ENCODE measurements at places on chromosomes 16 and 17. TPM values are rescaled to one million over a fixed set of nuclear protein-coding genes. Genes with fewer than 3 reads are reported as not detected.

HYDIN gene
- 2.6 TPM for total RNA-seq

DNA sequence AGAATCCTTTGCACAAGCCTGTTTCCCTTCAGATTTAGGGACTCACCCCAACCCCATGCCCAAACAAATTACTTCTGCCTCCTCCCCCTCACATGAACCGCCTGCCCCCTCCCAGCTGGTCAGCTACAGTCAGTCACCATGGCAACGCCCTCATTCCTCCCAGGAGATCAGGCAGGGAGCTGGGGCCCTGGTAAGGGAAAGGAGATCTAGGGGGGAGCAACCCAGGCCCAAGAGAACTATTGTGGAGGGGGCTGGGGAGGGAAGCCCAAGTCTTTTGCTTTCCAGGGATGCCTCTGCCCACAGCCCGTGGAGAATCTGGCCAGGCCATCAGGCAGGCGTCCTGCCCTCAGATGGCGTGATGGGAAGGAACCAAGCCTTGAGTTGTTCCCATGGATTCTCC, 2.8 kb downstream of the FAM171A2 start:
- peak; percentile 54 for DNase-seq

DNA sequence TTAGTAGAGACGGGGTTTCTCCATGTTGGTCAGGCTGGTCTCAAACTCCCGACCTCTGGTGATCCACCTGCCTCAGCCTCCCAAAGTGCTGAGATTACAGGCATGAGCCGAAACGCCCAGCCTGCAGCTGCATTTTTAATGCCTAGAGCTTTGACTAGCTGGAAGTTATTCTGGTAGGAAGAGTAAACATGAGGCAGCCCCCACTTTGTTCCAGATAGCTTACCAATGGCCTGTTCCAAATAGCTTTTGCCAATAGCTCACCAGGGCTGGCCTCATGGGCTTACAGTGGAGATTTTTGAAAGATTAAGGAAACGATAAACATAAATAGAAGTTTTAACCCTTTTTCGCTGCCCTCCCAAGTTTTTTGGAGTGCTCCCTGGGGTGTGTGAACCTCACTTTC, 9.8 kb downstream of the TRPV2 start:
- DNase-seq: no peak

DNA sequence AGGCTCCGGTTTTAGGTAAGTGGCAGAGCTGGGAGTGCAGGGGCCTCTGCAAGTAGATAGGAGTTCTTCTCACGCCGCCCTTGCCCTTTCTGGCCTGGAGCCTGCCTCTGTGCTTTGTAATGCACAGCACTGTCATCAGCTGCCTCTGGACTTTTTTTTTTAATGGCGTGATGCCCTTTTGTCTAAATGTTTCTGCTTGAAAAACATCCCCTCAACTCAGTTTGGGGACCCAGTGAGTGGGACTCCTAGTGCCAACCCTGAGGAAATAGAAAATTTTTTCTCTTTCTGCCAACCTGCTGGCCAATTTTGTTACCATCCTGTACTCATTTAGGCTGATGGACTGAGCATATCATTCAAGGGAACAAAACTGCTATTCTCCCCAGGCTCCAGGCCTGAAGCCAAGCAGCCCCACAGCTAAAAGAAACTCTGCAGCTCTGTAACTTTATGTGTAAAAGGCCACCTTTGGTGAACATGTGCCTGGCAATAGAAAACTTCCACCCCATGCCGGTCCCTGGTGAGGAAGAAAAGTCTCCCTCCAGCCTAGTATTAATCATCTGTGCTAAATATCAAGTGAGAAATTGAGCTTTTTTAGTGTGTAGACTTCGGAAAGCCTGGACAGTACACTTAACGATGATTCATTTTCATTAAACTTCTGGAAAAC, 22.5 kb downstream of the SLC6A2 start:
- no peak for DNase-seq

DNA sequence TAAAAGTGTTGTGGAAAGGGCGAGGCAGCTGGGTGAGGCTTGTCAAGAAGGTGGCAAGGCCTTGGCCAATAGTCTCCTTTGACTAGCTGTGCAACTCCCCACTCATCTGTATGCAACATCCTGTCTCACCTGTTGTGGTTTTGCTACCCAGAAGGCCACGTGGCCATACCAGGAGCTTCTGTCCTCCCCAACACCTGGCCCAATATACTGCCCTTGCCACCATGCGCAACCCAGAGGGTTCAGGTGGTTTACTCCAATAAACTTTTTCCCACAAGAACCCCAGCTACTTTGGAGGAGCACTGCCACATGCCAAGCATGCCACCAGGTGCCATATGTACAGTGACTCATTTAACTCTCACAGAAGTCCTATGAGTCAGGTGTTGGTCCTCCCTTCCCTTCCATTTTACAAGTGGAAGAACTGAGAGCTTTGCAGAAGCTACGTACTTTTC, 10.2 kb downstream of the MYO19 start:
- no peak for DNase-seq

PRR14 gene
- 24.3 TPM for total RNA-seq

DNA sequence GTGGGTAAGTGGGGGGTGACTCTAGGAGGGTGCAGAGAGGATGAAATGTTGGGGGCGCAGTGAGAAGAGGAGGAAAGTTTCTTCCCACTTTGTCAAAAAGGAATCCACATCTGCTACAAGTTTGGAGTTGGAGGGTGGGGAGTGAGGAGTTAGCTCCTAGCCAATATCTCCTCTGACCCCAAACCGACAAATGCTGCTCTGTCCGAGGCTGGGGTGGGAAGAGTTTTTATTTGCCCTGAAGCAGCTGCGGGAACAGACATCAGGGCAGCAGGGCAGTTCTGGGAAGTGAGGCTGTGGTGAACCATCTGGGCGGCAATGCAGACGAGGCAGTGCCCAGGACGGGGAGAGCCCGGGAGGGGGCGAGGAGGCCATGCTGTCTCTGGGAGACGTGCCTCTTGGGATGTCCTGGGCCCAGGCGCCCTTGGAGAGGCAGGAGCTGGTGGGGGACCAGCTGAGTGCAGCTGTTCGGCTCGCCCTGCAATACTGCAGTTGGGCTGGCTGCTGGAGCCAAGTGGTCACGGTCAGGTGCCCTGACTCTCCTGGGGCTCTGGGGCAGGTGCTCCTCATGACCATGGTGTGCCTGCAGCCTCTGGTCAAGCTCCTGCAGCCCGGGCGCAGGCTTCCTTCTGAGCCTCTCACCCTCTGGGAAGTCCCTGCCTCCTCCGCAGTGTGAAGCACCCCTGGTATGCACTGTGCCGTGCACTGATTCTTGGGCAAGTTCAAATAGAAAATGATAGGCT, 6.4 kb upstream of the SOCS3 start:
- DNase-seq: peak; percentile 40

RABEP2 gene
- total RNA-seq: 22.6 TPM

- DNase-seq: no peak
These were observed 201.4 kb upstream of the CIBAR2 start for GRCh38 chr16:85313526-85314301.

KRTAP2-1 gene
- total RNA-seq: not detected

- peak; percentile 85 for DNase-seq
These were observed 1.7 kb upstream of the ZNF423 start for GRCh38 chr16:49857423-49858181.

GRCh38 chr17:79043191-79043930, 19.4 kb downstream of the C1QTNF1 start:
- DNase-seq: no peak

- no peak for DNase-seq
These were observed 20.8 kb downstream of the FANCA start for GRCh38 chr16:89795676-89796075.

ZNF213 gene
- total RNA-seq: 8.9 TPM

GRCh38 chr17:61337290-61337689, 62.4 kb upstream of the TBX2 start:
- DNase-seq: no peak

PLSCR3 gene
- 42.7 TPM for total RNA-seq

- DNase-seq: no peak
These were observed 17.3 kb upstream of the KCNJ12 start for GRCh38 chr17:21358682-21359482.

KRTAP4-4 gene
- total RNA-seq: not detected

GRCh38 chr16:56973294-56973689, 11.5 kb downstream of the CETP start:
- no peak for DNase-seq

GRCh38 chr16:17392127-17392856, 78.5 kb downstream of the XYLT1 start:
- no peak for DNase-seq

- DNase-seq: no peak
These were observed 18.3 kb upstream of the IL21R start for GRCh38 chr16:27383556-27384243.

HP gene
- 20.6 TPM for total RNA-seq

SOX8 gene
- 10.9 TPM for total RNA-seq

DNA sequence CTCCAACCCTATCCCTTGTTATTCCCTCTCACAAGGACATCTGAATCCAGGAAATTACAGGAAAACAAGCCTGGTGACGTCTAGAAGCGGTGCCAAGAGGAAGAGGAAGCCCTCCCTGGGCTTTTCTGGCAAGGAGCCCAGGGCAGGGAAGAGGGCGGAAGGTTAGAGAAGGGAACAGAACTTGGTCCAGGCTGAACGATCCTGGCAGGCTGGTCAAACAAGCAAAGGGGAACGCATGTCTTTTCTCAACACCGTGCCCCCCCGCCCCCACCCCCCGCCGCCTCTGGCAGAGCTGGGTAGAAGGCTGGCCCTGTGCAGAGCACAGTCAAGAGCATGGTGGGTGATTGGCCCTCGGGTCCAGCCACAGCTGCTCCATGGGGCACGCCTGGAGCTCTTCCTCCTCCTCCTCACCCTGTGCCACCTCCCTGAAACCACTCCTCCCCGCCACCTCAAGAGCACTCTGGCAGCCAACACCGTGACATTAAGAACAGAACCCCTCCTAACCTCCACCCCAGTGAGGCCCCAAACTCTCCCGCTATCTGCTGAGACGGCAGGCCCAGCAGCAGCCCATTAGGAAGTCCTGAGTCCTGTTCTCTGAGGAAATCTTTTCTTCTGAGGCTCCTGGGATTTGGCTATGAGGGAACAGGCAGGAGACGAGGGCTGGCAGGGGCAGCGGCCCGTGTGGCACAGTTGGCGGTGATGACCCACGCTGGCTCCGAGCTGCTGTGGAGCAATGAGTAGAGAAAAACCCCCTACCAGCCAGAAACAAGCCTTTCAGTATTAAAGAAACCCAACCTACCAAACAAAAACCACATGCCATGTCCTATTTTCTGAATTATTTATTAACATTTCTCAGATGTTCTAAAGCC, 7.3 kb downstream of the C16orf86 start:
- no peak for DNase-seq

TBX21 gene
- 0.18 TPM for total RNA-seq

GLIS2 gene
- 19.5 TPM for total RNA-seq

- DNase-seq: no peak
These were observed 28.3 kb upstream of the PABPN1L start for GRCh38 chr16:88894681-88895300.

GRCh38 chr17:27551701-27552248, 79.2 kb upstream of the LGALS9 start:
- DNase-seq: no peak

DNA sequence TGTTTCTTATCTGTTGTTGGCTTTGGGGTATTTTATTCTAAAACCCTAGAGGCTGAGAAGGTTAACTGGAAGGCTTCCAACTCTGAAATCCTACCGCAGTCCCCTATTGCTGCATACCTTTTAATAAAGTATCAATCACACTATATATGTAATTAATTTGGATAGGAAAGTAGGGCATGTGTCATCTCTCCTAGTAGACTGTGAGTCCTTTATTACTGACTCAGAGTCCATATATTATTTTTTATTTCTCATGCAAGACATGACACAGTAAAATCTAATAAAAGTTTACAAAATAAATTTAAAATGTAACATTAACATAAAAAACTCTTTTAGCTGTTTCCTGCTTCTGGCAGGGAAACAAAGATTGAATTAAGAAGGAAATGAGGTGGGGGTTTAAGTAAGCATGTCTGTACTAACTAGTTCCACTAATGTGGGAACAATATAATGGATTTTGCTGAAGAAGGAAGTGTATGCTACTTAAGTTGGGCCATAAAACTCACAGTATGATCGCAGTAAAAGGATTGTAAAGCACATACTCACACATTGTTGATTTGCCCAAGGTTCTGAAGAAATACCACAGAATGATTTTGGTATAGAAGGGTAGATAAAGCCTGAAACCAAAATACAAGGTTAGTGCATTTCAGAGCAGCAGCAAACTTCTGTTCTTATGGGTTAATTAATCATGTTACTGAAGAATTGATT, 97.6 kb upstream of the HLF start:
- no peak for DNase-seq

DNA sequence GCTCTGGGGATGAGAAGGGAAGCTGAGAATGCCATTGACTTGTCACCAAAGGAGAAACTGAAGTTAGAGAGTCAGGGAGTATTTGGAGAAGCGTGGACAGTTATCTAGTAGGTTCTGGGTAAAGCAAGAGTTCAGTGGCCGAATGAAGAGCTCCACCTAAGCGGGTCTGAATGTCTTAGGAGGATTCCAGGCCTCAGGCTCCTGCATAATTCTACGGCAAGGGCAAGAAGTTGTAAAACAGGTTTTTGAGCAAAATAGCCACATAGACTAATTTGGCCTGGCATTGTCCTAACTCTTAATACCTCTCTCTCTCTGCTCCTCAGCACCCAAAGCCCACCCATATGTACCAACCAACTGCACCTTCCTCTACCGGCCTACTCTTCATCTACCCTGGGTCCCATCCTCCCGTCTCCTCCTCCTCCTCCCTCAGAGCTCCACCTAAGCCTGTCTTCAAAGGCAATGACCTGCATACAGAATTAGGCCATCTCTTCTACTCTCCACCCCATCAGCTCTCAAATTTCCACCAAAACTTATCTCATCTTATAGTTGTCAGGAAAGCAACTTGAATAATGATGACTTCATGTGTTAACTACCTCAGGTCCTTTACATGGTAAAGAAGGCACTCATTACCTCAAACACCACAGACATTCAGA, 42.0 kb upstream of the KCNJ2 start:
- DNase-seq: no peak

DNA sequence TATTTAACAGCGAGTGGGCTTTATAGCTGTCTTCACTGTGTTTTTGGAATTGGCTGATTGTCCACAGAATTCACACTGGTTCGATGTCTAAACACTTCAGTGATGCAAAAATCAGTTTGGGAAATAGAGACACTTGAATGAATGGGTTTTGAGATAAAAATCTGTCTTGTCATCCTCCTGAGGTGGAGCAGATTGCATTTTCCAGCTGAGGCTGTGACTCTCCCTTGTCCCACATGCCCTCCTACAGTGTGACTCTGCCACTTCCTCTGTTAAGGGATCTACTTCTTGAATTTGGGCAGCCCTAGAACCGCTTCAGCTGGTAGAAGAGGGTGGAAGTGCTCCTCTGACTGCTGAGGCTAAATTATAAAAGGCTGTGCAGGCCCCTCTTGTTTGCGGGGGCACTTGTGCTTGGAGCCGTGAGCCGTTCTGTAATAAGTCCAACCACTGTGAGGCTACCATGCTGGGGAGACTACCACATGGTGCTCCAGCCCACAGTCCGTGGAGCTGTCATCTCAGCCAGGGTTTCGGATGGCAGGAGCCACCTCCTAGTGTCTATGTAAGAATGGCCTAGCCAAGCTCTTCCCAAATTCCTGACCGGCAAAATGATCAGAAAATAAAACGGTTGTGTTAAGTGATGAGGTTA, 175.9 kb downstream of the SPECC1 start:
- DNase-seq: no peak

MT1A gene
- 0.94 TPM for total RNA-seq

- no peak for DNase-seq
These were observed 291.2 kb upstream of the MON1B start for GRCh38 chr16:76899767-76900166.

SLC13A2 gene
- total RNA-seq: not detected

GRCh38 chr17:82106688-82107305, 8.8 kb upstream of the FASN start:
- DNase-seq: no peak

All from WTC11 (cell line).